Activated T-cell treated with anti-CD3 and anti-CD28 coated beads for 4 hours (primary cell): ENCODE measurements at places on chromosomes 4 and X.

DNA sequence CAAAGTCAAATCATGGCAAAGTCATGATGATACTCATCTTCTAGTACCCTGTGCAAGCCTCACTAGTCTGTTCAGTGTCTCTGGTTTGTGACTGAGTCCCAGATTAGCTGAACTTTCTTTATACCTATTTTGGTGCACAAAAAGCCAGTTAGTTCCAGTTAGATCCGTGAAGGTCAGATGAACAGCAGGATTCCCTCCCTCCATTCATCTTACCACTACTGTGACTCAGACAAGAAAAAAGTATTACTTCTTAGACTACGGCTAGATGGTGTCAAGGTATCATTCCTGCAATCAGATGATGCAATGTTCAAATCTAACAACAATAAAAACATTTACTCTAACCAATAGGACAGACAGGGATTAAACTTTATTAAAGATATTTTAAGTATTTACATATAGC is 30.4 kb downstream of the ARHGEF6 start:
- no peak for DNase-seq

GRCh38 chr4:133149932-133150471 is 908 bp downstream of the PCDH10 start:
- no peak for DNase-seq

GRCh38 chr4:176592976-176593670 is 199.6 kb downstream of the VEGFC start:
- DNase-seq: no peak

GRCh38 chrX:13283950-13284546 is 35.8 kb downstream of the ATXN3L start:
- DNase-seq: no peak

DNA sequence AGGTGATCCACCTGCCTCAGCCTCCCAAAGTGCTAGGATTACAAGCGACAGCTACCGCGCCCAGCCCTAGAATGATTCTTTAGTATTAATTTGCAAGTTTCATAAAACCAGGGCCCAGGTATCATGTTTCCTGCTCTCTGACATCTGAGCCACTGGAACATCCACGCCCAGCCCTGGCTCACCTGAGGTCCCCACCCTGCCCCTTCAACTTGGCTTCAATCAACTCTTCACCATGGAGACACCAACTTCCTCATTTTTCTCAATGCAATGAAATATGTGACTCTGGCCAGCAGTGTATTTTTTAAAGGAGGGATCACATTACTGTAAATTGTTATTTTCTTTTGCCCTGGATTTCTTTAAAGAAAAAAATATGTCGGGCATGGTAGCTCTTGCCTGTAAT is 3.9 kb downstream of the PRSS12 start:
- no peak for DNase-seq

- DNase-seq: no peak
Observed at GRCh38 chr4:110364911-110365520, 110.9 kb upstream of the ENPEP start.

DNA sequence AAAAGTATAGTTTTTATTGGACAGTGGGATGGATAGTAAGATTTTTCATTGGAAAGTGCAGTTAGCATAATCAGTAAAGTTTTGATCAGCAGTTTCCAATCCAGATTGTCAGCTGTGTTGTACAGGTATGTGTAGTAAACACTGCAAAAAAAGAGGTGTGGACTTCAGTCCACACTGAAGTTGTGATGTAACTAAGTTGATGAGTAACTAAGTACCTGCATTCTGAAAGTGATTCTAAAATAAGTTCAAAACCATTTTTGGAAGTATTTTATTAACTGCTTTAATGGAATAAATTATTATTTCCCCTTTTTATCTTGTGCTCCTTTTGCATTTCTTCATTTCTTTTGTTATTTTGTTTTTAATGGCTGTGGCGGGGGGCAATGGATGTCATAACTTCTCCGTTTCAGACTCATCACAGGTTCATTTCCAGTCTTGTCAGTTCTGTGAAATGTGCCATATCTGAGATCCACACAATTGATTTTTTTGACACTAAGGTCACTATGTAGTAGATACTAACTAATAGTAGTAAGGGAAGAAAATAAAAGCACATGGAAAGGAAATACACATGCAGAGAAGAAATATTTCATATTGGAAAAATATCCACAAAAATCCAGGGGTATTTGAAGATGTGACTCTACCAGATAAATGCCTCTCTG is 247.5 kb downstream of the GABRG1 start:
- DNase-seq: no peak

DNA sequence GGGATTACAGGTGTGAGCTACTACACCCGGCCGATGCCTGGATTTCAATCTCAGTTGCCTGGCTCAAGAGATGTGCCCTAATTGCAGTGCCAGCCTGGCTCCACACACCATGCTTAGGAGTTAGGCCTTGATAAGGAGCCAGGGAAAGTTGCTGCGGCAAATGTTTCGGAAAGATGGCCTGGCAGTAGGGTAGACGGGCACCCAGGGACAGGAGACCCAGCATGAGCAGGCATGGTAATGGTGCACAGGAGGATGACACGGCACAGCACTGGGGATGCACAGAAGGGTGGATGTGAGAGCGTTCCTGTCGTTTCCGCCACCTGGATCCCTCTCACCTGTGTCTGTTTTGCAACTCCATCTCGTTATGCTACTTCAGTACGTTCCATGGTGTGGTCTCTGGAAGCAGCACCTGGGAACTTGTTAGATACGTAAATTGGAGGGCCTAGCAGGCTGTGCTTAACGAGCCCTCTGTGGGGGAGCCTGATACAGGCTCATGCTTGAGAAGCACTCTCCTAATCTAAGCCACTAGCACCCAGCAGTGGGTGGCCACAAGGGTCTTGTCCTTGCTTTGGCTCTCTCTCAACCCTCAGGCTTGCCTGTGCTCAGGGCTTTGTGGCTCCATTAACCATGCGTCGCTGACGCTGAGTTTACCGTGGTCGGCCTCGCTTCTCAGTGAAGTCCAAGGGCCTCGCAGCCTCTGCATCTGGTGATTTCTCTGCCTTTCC is 20.3 kb downstream of the RNF4 start:
- DNase-seq: no peak

DNA sequence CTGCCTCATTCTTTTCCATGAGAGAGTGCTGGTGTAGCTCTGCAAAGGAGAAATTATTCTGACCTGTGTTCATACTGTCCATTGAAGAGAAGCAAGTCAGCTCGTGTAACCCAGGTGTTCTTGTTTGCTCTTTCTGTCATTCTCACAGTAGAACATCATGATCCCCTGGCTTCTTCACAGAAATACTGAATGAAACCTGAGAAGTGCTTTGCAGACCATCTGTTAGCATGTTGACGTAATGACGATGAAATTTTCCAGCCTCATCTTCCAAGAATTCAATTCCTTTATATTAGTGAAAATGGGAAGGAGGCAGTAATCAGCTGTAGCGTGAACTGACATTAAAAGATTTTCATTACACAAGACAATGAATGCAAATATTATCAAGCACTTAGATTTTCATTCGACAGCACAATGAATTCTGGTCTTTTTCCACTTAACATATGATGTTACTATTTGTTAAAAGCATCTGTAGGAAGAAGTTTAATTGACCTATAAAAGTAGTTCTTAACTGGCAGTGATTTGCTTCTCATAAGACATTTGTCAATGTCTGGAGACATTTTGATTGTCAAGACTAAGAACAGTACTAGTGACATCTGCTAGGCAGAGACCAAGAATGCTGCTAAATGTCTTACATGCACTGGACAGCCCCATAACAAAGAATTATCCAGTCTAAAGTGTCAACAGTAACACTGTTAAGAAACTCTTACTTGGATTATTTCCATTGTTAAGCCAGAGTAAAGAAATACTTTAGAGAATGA is 246.3 kb downstream of the BANK1 start:
- no peak for DNase-seq

- DNase-seq: no peak
Observed at GRCh38 chr4:85302756-85303155, 172.2 kb upstream of the ARHGAP24 start.

DNA sequence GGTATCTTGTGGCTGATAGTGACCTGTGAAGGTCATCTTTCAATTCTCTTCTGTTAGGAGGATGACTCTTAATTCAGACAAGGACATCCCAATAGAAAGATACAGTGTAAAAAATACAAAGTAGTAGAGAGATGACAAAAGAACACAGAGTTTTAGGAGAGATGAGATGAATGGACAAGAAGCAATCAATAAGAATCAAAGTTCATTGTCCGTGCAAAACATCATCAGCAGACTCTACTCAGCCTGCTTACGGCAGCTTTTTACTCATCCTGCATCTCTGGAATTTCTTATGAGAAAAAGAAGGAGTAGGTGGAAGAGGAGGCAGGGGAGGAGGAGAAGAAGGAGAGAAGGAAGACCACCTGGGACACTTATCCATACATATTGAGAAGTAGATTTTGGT is 2131.7 kb downstream of the ARAP2 start:
- DNase-seq: no peak

- DNase-seq: peak; percentile 42
Observed at GRCh38 chr4:108036213-108036612, 46.5 kb downstream of the HADH start.

DNA sequence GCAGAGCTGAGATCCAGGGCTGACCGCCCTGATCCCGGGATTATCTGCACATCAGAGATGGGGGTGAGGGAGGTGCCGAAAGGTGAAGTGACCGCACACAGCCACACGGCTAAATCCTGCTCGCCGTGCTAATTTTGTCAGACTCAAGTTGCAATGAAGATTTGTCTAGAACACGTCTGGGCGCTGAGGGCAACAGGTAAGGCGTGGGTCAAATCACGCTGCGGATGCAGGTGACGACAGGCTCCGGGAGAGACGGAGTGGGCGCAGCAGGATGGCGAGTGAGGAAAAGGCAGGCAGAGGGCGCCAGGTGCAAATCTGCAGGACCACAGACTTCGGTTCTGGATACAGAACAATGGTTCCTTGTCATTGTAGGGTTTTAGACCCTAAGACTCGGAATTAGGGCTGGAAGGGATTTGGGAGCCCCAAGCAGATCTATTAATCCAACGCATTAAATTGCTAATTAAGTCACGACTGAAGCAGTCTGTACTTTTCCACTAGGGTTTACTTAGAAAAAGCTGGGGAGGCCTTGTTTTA is 1.9 kb upstream of the TBC1D14 start:
- DNase-seq: no peak

DNA sequence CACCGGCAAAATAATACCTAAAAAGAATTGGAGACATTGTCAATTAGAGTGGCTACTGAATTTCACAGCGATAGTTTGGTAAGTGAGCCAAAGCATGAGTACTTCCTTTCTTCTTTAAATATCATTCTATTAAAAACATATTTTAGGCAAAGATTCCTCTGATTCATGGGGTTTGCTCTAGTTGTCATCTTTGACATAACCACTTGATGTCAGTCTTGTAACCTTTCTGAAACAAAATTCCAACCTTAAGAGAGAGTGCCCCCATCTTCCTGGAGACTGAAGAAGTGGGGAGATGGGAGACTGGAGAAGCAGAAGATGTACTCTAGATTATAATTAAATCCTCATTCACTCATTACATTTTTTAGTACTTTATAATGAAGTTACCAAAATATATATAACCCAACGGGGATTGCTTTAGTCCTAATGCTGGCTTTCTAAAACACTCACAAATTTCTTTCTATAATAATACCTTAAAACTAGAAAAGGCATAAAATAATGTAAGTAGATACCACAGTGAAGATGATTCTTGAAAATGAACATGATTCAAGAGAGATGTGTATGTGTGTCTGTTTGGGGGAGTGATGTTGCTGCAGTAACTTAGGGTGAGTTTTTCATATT is 96.4 kb downstream of the EMCN start:
- no peak for DNase-seq

DNA sequence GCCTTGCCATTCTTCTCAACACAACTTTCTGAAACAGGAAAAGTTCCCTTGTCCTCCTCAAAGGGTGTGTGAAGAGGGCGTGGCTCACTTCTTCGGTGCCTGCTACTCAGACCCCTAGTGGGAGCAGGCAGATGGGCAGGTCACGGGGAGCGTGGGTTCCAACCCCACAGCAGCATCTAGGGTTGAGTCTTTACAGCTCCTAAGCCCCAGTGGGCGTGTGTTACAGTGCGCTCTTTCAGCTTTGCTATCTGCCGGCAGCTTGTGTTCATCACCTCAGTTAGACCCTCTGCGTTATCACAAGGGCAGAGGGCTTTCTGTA is 57.5 kb upstream of the KLF3 start:
- DNase-seq: no peak

DNA sequence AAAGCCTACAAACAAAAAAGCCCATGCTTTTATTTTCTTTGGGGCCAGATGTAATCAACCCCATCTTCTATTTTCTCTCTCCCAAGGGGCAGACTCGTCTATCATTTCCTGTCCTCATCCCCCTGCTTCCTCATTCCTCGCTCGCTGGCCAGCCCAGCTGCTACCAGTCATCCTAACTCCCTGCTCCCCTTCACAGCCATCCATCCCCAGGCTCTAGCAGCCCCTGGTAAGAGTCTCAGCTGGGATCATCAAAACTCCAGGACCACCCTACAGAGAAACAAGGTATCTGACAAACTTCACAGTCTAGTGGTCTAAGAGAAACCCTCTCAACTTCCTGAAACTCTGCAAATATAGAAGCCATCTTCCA is 23.6 kb downstream of the SH3KBP1 start:
- no peak for DNase-seq

- DNase-seq: no peak
Observed at GRCh38 chr4:157312702-157313101, 92.2 kb downstream of the GRIA2 start.

DNA sequence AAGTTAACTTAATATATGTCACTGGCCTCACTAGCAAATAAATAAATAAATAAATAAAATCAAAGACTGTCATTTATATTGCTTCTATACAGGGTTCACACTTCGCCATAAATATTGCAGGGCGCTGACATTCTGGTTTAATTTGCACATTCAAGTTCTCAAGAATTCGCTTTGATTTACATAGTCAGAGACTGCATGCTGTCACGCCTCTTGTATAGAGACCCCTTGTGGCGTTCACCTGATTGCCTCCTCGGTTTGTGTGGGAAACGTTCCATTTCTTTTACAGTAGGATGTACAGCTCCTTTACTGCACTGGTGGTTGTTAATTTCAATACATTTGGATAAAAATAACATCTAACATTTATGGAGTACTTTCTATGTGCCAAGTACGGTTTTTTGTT is 71.3 kb upstream of the ADGRG2 start:
- DNase-seq: no peak

- no peak for DNase-seq
Observed at GRCh38 chrX:24264383-24264782, 49.5 kb downstream of the SUPT20HL2 start.

DNA sequence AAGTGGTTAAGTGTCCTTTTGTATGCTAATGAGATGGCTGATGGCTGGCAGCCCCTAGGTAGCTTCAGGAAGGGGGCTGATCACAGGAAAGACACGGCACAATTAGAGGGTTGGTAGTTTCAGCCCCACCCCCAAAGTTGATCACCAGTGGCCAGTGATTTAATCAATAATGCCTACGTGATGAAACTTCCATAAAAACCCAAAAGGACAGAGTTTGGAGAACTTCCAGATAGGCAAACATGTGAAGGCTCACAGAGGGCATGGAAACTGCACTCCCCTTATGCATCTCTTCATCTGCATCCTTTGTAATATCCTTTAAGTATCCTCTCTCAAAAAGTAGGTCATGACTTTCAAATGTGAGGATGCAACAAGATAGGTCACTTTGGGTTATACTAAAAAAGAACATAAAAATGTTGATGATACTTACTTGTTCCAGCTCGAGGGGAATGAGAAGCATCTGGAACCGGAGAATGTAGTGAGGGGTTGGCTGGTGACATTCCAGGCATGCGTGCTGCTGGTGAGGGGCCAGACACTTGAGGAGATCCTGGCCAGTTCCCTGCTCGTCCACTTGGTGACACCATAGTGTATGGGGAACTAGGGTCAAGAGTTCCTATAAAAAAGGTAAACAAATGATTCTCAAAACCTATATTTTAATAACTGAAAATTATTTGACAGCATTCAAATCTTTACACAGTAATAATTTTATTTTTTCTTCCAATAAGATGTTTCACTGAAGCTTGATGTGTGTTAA is 16.7 kb upstream of the CXorf38 start:
- no peak for DNase-seq
